WERI-Rb-1 (cell line): ENCODE measurements at places on chromosomes 4 and X.

- no peak for DNase-seq
Observed at GRCh38 chr4:94342694-94343093, at the start of gene HPGDS. Gene HPGDS (minus strand): TSS chr4:94342836. CDS start chr4:94334629, 8,207 bp downstream.

GRCh38 chrX:134990801-134991481, at the start of gene SMIM10:
Gene SMIM10 (plus strand): TSS chrX:134990991. CDS start chrX:134991096, 105 bp downstream.
- no peak for DNase-seq

DNA sequence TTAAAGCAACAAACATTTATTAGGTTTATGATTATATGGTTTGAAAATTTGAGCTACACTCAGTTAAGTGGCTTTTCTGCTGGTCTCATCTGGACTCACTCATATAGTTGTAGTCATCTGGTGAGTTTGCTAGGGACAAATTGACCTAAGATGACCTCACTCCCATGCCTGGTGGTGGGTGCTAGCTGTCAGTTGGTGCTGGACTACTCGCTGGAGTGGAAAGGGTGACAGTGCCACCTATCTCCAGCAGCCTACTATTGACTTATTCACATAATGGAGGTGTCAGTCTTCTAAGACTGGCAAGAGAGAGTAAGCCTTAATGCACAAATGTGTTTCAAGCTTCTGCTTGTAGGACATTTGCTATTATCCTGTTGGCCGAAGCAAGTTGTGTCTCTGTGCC, 88.2 kb downstream of the TASL start:
- peak; percentile 15 for DNase-seq

GRCh38 chrX:29241809-29242208, 654.6 kb downstream of the IL1RAPL1 start:
- no peak for DNase-seq

DNA sequence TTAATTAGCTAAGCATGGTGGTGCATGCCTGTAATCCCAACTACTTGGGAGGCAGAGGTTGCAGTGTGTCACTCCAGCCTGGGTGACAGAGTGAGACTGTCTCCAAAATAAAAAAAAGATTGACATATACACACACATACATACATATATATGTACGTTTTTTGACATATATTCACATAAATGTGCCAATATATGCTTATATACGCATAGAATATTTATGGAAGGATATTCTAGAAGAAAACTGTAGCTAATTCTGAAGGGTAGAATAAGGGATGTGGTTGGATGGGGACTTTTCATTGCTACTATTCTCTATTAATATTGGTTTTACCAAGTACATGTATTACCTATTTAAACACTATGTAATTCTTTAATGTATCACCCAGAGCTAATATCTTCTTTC, 19.7 kb downstream of the ZGRF1 start:
- no peak for DNase-seq

- no peak for DNase-seq
Observed at GRCh38 chrX:115592997-115593734, 32.2 kb downstream of the PLS3 start.

- DNase-seq, result no peak
Observed at GRCh38 chrX:9498236-9498635, 33.4 kb downstream of the TBL1X start.

DNA sequence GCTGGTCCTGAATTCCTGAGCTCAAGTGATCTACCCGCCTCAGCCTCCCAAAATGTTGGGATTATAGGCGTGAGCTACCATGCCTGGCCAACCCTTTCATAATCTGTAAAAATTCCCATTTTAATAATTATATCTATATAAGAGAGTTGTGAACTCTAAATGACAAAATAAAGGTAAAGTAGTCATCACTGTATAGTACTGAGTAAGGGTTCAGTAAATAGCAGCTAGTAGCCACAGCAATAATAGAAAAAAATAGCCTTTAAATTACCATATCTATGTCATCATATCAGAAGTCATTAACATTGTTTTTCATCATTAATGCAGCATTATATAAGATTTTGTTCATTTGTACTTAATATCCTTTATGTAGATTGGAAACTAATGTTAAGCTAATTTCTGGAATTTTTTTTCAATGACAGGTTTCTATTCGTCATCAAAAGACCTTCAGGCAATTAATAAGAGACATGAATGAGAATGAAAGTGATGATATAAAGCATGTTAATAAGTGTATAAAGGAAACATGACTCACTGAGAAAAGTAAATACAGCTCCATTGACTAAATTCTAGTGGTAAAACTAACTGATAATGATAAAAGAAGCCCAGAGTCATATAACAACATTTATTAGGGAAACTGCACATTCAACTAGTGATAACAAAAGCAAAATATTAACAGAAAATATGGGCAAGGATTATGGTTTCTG, 85.9 kb upstream of the UGT8 start:
- no peak for DNase-seq

GRCh38 chr4:186839122-186840037, 115.7 kb upstream of the FAT1 start:
- no peak for DNase-seq

GRCh38 chr4:57071326-57071725, 38.9 kb downstream of the IGFBP7 start:
- no peak for DNase-seq

GRCh38 chr4:170109586-170110284, 20.0 kb upstream of the AADAT start:
- DNase-seq, result no peak

- DNase-seq, result no peak
Observed at GRCh38 chr4:44118971-44119680, 329.5 kb downstream of the KCTD8 start.

GRCh38 chr4:3872834-3873313, 106.7 kb downstream of the ADRA2C start:
- peak; percentile 6 for DNase-seq

- no peak for DNase-seq
Observed at GRCh38 chrX:2594491-2594890, 93.7 kb upstream of the DHRSX start.

DNA sequence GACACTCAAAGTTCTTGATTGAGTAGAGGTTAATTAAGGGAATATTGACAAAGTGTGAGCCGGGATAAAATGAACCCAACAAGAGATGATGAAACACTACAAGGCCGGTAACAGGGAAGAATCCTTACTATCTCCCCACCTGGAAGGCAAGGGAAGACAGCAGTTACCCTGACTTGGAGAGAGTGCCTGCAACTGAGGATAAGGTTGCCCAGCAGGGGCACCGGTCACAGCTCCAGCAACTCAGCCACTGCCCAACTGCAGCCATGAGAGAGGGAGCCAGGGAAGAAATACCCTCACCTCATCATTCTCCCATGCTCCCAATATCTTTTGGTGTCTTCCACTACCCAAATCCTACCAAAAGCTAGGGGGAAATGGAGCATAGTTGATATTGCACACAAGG, 212.7 kb downstream of the KCTD8 start:
- no peak for DNase-seq

- DNase-seq, result no peak
Observed at GRCh38 chr4:24794916-24795665, at the start of gene SOD3. Gene SOD3 (plus strand): TSS chr4:24795573. CDS start chr4:24799522, 3,949 bp downstream.

- no peak for DNase-seq
Observed at GRCh38 chr4:1297456-1298325, 8.0 kb downstream of the MAEA start.

GRCh38 chr4:139015948-139016471, 429 bp downstream of the NOCT start:
- peak; percentile 58 for DNase-seq

GRCh38 chrX:75609406-75609805, 86.6 kb upstream of the ZDHHC15 start:
- DNase-seq, result no peak

GRCh38 chr4:83751336-83751949, 215.5 kb downstream of the GPAT3 start:
- no peak for DNase-seq

- no peak for DNase-seq
Observed at GRCh38 chrX:134998246-134998645, 7.5 kb downstream of the SMIM10 start.

GRCh38 chrX:16870862-16871815, 977 bp upstream of the RBBP7 start:
- DNase-seq, result peak; percentile 54

- no peak for DNase-seq
Observed at GRCh38 chr4:29002151-29002550, 1718.0 kb upstream of the PCDH7 start.

DNA sequence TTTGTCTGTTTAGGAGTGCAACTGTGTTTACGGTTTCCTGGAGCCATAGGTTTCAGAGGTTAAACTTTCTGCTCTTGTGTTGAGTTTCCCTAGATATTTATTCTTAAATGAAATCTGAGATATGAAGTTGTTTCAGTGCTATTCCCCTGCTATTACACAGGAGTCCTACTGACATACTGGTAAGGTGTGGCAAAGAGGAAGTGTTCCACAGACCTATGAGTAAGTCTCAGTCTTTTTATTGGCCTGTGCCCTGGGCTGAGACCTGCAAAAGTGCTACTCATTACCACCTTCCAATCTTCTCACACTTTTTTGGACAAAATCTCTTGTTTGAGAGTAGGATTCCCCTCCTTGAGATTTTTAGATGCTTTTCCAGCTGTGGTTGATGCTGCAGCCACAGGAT, 35.6 kb upstream of the MAGEA8 start:
- no peak for DNase-seq

DNA sequence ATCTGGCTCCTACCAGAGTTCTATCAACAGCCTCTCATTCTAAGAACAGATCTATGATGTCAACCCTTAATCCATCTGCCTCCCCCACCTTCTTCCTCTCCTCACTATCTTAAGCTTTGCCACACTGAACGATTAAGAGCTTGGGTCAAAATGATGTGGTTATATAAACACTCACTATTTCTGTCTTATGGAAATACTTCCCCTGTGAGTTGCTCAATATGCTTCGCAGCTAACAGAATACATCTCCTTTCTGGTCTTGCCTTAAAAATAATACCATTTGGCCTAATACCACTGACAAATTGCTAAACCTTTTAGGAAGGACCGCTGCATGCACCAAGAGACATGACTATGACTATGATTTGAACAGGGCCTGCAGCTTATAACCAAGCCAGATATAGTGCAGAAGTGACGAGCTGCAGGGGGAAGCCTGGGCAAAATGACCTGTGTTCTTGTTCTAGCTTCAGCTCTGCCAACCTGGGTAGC, 130.9 kb downstream of the RNF150 start:
- peak; percentile 53 for DNase-seq

DNA sequence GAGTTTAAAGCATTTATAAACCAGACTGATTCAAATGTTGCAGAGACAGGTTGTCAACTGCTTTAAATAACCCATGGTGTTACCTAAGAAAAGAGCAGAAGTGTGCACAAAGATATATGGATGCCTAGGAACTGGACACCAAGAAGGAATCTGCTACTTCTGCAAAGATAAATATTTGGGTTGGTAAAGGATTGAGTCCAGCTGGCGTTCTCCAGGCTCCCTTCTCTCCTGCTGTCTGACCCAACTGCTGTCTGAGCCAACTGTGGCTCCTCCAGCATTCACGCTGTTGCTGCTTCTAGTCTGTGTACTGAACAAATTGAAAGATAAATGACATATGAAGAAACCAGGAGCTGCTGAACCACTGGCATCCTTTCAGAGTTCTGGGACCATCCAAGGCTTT, 1167.8 kb upstream of the PRKX start:
- DNase-seq, result no peak

GRCh38 chrX:26387906-26388305, 171.9 kb downstream of the MAGEB5 start:
- no peak for DNase-seq

- DNase-seq, result peak; percentile 7
Observed at GRCh38 chr4:5992828-5993321, 25.4 kb downstream of the C4orf50 start.

- no peak for DNase-seq
Observed at GRCh38 chr4:5371415-5372190, 320.3 kb downstream of the STK32B start.

GRCh38 chrX:129846716-129847115, 3.0 kb upstream of the ZDHHC9 start:
- DNase-seq, result no peak

DNA sequence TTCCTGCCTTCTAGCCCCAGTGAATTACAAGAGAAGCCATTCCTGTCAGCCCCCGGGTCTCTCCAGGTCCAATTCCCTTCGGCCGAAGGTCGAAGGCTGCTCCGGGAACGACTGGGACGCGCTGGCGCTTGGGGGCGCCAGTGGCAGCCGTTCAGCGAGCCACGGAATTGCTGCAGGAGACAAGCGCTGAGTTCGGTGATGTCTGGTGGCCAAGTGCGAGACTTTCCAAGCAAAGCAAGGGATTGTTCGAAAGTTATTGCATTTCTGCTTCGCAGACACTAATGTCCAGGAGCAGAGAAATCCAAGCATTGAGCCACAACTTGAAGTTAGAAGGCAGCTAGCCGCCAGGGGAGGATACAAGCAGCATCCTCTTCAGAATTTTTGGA, 1.1 kb upstream of the DKK2 start:
- peak; percentile 75 for DNase-seq

- no peak for DNase-seq
Observed at GRCh38 chrX:71212536-71212935, 10.5 kb upstream of the GJB1 start.

DNA sequence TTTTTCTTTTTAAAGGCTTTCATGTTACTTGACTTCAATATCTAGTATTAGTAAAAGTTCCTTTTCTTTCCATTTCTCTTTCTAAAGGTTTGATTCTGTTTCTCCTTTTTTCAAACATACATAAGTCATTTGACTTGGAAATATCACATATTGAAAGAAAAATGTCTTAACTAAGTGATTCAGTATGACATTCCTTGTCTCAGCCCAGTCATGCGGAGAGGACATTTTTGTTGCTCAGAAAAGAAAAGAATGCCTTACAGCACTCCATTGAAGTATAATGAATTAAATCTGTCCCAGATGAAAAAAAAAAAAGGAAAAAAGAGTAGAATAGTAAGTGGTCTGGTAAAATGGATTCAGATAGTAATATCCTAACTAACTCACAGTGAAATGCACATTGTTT, 466.1 kb downstream of the ADGRL3 start:
- no peak for DNase-seq

- no peak for DNase-seq
Observed at GRCh38 chrX:28312965-28313364, 274.3 kb upstream of the IL1RAPL1 start.

DNA sequence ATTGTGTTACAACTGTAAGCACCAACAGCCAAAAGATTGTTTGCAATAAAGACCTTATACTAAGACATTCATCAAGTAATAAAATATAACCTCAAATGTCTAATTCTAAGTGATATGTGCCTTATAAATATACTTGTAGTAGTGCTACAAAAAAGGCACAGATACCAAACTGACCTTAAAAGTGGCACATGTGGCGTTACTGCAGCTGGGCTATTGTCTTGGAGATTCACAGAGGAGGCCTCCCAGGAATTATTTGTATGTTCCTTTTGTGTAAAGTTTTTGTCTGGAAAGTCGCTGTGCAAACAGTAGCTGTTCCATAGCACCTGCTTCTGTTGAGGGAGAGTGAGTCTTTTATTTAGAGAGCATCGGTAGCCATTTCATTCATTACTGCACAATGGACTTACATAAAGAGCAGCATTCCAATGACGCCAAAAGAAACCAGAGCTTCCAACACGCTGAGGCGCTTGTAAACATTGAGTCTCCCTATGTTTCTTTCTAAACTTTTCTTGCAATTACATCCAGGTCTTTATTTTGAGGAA, 143.7 kb downstream of the RPA4 start:
- no peak for DNase-seq

DNA sequence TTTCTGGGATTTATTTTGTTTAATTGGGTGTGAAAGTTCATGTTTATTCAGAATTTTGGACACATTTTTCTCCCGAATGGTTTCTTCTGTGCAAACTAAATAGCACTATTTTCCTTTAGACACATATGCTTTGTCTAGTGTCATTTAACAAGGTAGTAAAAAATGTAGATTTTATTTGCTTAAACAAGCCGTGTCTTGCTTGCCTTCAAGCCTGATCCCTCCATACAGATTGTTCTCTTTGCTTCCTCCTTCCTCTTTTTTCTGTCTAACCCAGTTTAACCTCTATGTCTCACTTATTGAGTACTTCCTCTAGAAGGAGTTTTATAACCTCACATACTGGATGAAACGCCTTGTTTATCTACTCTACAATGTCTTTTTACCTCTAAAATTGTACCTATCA, 211.8 kb downstream of the NPFFR2 start:
- no peak for DNase-seq
